ENCODE measurements at places on chromosomes 4 and X. TPM values are rescaled to one million over a fixed set of nuclear protein-coding genes. Genes with fewer than 3 reads are reported as not detected.

DNA sequence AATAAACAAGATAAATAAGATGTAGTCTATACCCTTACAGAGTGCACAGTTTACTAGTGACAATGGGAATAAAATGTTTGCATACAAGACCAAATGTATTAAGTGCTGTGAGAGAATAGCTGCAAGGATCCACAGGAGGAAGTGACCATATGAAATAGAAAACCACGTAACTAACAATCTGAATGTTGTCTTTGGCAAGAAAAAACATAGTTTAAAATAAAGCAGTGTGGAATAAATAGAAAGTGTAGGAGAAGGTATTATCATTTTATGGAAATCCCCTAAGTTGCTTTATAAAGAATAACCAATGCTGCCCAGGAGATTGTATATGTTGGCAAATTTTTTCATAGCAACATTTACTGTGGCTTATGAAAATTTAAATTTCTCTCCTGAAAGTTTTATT is 116.1 kb downstream of the PCDH7 start:
- no peak for DNase-seq

GRCh38 chr4:82823062-82823461 is 24.5 kb upstream of the SCD5 start:
- no peak for DNase-seq

DNA sequence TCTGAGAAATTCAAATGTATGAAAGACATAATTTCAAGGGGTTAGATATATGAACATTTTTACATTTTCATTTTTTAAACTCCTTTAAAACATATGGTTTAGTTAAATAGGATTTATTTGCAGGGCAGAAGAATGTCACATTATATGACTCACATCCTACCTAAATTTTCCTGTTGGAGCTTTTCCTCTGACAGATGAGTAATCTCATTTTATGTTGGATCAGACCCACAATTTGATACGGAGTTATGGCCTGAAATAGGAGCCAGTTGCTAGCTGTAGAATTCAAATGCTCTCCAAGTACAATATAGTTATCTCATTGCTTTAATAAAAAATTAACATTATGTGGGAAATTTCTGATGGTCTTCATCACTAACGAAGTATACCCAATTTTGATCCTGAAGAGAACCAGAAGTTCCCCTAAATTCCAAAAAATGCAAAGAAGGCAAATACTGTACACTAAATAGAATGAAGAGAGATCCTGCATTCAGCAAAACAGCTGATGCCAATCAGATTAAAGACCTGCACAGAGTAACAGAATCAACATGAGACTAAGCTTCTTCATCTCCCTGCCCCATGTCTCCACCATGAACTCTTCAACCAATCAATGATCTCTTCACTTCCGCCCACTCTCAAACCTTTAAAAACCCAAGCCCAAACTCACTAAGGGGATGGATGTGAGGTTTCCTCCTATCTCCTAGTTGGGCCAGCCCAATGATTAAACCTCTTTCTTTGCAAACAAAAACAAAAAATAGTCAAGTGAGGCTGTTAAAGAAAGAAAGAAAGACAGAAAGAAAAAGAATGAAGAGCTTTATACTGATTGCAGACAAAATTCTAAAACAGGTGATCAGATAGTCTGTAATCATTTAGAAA is 10.9 kb upstream of the EXOSC9 start:
- no peak for DNase-seq

DNA sequence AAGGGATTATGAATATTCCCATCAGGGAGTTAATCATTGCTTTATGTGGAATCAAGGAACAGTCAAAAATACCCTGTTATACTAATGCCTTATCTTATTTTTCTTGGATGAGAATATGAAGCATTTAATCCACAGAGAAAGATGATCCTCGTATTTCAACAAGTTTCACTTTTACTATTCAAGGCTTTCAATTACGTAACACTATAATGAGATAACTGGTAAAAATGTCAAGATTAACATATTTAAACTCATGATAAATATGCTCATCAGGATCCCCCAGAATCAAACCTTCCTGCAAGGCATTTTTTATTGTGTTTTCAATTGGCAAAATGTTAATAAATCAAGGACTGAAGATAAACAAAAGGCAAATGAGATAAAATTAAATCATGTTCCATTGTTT is 5.1 kb downstream of the ZXDA start:
- DNase-seq = no peak

- no peak for DNase-seq
These were observed 124.3 kb downstream of the ANTXR2 start for GRCh38 chr4:79948739-79949138.

GRCh38 chrX:53223068-53223693 is 1.8 kb downstream of the KDM5C start:
- no peak for DNase-seq

GRCh38 chrX:105745863-105746262 is 76.5 kb upstream of the NRK start:
- no peak for DNase-seq

DNA sequence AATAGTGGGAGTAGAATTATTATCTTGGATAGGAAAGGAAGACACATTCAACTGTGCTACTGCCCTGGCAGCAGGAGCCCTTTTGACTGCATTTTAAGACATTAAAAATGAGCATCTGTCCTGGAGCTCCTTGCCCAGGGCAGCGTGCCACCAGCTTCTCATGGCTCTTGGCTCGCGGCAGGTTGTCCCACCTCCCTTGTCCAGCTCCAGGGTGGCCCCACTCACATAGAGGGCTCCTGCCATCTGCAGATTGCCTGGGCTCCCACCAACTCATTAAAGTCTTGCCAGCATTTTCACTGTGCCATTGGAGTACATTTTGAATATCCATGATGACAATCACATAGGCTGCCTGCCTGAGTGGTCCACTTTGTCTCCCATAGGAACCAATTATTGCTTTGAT is 27.0 kb downstream of the CLCN4 start:
- no peak for DNase-seq

DNA sequence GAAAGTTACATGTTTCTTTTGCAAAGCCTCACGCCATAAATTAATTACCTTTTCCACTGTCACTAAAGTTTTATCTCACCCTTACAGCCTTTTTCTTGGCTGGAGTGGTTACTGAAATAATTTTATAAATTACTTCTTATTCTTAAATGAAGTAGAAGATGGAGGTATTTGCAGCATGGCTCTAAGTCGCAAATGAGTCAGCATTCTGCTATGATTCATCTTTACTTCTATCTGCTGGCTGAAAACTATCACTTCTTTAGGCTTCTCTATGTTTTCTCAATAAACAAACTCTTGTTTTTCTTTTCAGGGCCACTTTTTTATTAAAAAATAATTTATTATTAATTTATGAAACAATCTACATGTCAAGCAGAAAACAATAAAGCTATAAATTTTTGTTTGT is 210.2 kb upstream of the GYPA start:
- no peak for DNase-seq

- no peak for DNase-seq
These were observed 30.0 kb downstream of the HTN1 start for GRCh38 chr4:70080205-70080604.

- no peak for DNase-seq
These were observed 26.8 kb downstream of the OCIAD2 start for GRCh38 chr4:48879561-48880442.

GRCh38 chrX:124223524-124223923 is 108.9 kb upstream of the TEX13D start:
- no peak for DNase-seq

DNA sequence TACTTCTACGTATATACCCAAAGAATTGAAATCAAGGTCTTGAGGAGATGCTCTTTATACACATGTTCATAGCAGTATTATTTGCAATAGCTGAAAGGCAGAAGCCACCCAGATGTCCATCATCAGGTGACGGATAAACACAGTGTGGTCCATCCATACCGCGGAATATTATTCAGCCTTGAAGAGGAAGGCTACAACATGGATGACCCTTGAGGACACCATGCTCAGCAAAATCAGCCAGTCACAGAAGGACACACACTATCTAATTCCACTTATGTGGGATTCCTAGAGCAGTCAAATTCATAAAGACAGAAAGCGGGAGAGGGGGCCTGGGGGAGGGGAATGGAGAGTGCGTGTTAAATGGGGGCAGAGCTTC is 44.5 kb downstream of the RGS12 start:
- no peak for DNase-seq

GRCh38 chrX:153609917-153610835 is 11.2 kb upstream of the CCNQ start:
- no peak for DNase-seq

DNA sequence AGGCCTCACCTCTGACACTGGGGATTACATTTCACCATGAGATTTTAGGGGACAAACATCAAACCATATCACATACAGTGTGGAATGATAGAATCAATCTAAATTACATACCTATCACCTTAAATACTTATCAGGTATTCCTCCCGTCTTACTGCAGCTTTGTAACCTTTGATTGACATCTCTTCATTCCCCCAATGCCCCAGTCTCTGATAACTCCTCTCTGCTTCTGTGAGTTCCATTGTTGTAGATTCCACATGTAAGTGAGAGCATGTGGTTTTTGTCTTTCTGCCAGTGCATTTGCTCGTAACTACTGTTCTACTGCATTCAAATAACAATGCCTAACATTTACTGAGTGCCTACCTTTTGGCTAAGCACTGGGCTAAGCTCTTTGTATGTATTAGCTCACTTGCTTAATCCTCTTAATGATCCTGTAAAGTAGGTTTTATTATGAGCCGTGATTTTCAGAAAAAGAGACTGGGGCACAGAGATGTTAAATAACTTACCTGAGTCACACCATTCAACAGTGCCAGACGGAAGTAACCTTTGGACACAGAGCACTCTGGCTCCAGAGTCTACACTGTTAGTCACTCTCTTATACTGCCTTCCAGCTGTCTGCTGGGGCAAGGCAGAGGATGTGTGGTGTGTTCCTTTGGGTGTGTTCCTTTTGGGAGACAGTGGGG is 63.7 kb upstream of the ESX1 start:
- DNase-seq = peak; percentile 46

GRCh38 chr4:125393825-125394224 is 79.1 kb downstream of the FAT4 start:
- DNase-seq = no peak

- DNase-seq = no peak
These were observed 54.7 kb downstream of the RBPJ start for GRCh38 chr4:26375551-26375950.

GRCh38 chrX:39676434-39676833 is 421.3 kb downstream of the BCOR start:
- no peak for DNase-seq

- no peak for DNase-seq
These were observed 3.7 kb downstream of the BLOC1S4 start for GRCh38 chr4:6719611-6720179.

DNA sequence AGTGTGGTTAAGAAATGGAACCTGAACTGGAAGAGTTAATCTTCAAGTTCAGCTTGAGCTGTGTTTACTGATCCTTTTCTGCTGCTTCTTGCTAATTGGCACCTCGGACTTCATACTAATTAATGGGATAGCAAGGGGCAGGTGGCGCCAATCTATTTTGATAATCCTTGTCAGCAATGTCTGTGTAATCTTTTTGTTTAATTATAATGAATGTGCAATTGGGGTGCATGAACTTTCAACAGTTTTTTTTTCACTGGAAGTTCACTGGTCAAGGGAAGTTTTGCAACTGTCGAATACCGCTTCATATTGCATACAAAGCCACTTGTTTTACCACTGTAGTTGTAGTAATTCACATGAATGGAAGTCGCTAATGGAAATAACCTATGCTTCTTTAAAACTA is 261.0 kb downstream of the BMPR1B start:
- DNase-seq = no peak

GRCh38 chrX:30313322-30313721 is 4.1 kb upstream of the NR0B1 start:
- no peak for DNase-seq

DNA sequence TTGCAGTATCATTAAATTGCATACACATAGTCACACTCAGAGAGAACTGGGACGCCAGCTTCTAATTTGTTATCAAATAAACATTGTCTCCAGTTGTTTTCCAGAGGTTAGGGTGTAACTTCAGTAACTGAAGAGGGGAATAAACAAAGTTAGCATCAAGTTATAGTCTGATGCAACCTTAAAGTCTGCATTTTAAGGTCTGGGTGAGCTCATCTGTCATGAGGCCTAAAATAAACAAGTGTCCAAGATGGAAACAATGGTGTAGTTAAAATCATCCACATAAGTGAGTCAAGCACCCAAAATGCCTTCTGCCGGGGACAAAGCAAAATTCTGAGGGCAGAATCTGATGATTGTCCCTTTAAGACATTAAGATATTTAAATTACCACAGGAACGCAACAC is 70.3 kb upstream of the EMCN start:
- no peak for DNase-seq

- no peak for DNase-seq
These were observed 646 bp downstream of the TIGD4 start for GRCh38 chr4:152778656-152779512.

DNA sequence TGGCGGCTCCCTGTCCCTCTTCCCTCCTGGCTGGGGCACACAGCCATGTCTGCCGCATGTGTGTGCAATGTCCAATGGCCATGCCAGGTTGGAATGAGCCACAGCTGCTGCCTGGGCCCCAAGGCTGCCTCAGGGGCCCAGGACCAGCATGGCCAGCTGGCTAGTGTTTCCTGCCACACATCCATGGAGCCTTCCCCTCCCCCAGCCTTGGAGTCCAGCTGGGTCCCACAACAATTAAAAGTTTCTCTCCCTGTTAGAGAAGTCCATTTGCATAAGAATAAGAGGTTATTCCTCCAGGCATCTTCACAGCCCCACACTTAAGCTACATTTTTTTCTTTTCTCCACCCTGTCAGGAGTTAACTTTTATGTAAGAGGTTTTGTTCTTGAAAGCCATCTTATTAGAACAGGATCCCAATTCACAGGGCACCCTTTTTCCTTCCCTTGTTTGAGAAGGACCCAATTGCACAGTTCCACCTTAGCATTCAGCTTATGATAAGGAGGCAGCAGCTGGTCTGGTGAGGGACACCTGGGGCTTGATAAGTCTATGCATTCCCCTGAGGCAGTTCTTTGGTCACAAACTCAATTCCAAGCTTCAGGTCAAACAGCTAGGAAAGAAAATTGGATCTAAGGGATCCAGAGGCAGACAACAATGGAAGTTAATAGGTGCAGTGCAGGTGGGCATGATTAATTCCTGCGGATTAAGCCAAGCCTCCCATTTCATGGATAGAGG is 963.3 kb upstream of the GRIA3 start:
- no peak for DNase-seq

The ADH1C gene
- not detected for total RNA-seq

The HS3ST1 gene
- total RNA-seq = 2.5 TPM

The VEGFD gene
- not detected for total RNA-seq

The PCYT1B gene
- total RNA-seq = 3.5 TPM

The DCHS2 gene
- 0.12 TPM for total RNA-seq

The SAGE1 gene
- total RNA-seq = not detected

The LIMCH1 gene
- total RNA-seq = 15.5 TPM

The POLN gene
- 0.29 TPM for total RNA-seq

The TMEM154 gene
- 11.8 TPM for total RNA-seq

The XPNPEP2 gene
- not detected for total RNA-seq

The RP2 gene
- 16.3 TPM for total RNA-seq

The NWD2 gene
- total RNA-seq = not detected

The VSIG4 gene
- not detected for total RNA-seq

The SPIN2A gene
- 0.14 TPM for total RNA-seq

The HSD17B13 gene
- total RNA-seq = not detected
